Renal cortical epithelial cell (primary cell): ENCODE measurements at places on chromosomes 13 and 19. TPM values are rescaled to one million over a fixed set of nuclear protein-coding genes. Genes with fewer than 3 reads are reported as not detected.

Gene DIAPH3
- 19.1 and 20.8 TPM in 2 replicates for total RNA-seq

Gene CGB2
- 1.0 TPM in 1 of 2 replicates, not detected in the other for total RNA-seq

Gene AP1M2
- 2.0 and 70.5 TPM in 2 replicates for total RNA-seq

Gene ZNF568
- total RNA-seq = 4.2 and 14.4 TPM in 2 replicates

Gene PPP1R37
- total RNA-seq = 35.6 and 37.1 TPM in 2 replicates

Gene CACNG7
- total RNA-seq = not detected in 2 replicates

Gene NANOS3
- total RNA-seq = not detected in 2 replicates
